ENCODE measurements at places on chromosomes 13 and 19. TPM values are rescaled to one million over a fixed set of nuclear protein-coding genes. Genes with fewer than 3 reads are reported as not detected.

KCNJ14 gene
- 1.9 TPM for total RNA-seq

DNA sequence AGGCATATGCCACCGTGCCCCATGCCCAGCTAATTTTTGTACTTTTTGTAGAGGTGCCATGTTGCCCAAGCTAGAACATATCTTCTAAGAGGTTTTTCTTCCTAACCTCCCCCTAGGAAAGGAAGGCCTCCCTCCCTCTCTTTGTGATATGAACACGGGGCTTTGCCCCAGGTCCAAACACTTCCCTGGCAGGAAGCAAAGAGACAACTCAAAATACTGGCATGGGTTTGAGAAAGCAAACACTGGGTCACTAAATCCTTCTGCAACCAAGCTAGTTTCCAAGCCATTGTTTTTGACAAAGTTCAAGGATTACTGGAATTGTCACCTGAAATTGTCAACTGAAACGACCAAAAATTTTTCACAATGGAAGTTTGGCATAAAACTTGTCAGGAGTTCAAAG, 8.8 kb downstream of the CC2D1A start:
- no peak overlapping the region for H3K4me3 ChIP-seq
- H3K27me3 ChIP-seq, result no peaks in the 10 kb centered on the region
- no peaks in the 10 kb centered on the region for H3K36me3 ChIP-seq
- H3K4me1 ChIP-seq, result no peaks in the 10 kb centered on the region
- H3K27ac ChIP-seq, result no peak overlapping the region

GRCh38 chr19:4589579-4590410, 30.3 kb upstream of the SEMA6B start:
- H3K36me3 ChIP-seq, result no peaks in the 10 kb centered on the region
- no peak overlapping the region for H3K27ac ChIP-seq
- H3K4me1 ChIP-seq, result no peaks in the 10 kb centered on the region
- H3K4me3 ChIP-seq, result no peak overlapping the region

GRCh38 chr13:59343993-59344822, 819.5 kb downstream of the DIAPH3 start:
- H3K4me3 ChIP-seq, result no peak overlapping the region
- no peaks in the 10 kb centered on the region for H3K36me3 ChIP-seq
- H3K27ac ChIP-seq, result no peak overlapping the region
- H3K4me1 ChIP-seq, result no peaks in the 10 kb centered on the region
- no peaks in the 10 kb centered on the region for H3K27me3 ChIP-seq
- DNase-seq, result no peak

DNA sequence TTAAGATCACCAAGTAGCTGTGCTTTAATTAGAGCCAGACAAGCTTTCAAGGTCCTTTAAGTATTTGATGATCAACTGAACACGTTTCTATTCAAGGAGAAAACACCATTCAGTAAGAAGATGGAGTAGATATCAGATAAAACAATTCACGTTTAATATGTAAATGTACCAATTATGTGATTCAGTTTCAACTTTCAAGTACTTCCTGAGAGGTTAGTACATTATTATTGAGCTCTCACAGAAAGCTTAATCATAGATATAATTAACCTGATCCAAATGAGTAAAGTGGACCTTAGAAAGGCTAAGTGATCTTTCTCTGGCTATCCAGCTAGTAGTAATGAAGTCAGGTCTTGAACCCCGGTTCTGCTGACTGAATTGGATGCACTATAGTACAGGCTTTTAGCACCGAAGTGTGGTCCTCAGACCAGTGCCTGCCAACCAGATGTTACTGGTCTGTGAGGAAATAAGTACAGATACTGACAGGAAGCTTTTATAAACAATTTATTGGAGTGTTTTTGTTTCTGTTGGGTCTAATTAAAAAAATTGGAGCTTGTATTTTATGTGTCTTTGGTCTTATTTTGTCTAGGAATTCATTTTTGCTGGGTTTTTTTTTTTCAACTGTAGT, 10.2 kb downstream of the CLN5 start:
- H3K36me3 ChIP-seq, result peaks cover 20% of the 10 kb centered on the region
- peak overlapping the region; percentile 56 for H3K27ac ChIP-seq
- H3K4me3 ChIP-seq, result no peak overlapping the region
- H3K4me1 ChIP-seq, result peaks cover 13% of the 10 kb centered on the region
- DNase-seq, result no peak

ZNF540 gene
- total RNA-seq, result 1.1 TPM

DNA sequence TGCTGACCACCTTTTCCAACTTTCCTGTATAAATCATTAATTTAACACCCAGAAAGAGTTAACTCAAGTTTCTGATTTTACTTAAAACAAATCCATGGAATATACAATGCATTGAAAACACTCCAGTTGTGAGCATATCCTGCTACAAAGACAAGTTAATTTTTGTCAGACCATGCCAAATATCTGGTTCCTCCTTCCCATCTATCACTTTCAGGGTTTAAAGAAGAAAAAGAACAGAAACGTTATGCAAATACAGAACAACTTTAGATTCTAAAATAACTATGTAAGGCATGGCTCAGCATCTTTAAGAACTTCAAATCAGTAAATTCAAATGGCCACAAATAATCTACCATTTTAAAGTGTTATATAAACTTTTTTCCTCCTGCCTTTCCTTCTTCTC, 14.9 kb downstream of the MRPS31 start:
- no peak for DNase-seq
- no peaks in the 10 kb centered on the region for H3K4me1 ChIP-seq
- H3K36me3 ChIP-seq, result peaks cover 61% of the 10 kb centered on the region
- H3K27ac ChIP-seq, result no peak overlapping the region
- no peaks in the 10 kb centered on the region for H3K27me3 ChIP-seq

Measured in gastrocnemius medialis (tissue), 4 donors.